WTC11 (cell line): ENCODE measurements at places on chromosomes 3 and 15.

DNA sequence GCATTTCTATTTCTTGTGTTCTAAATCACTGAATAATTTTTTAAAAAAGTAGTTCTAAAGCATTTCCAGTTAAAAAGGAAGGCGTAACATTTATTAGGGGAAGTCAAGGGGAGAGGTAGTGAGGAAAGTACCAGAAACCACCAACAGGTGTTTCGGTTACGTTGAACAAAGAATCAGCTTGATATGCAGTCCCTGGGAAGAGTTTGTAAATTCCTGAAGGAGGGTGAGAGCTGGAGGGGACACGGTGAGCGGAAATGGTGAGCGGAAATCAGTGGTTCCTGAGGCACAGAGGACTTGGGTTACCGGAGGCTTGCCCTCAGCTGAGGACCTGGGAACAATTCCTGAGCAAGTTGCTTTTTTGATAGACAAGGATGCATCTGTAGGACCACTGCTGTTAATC, 17.8 kb downstream of the MAP2K1 start:
- DNase-seq = peak; percentile 67

DNA sequence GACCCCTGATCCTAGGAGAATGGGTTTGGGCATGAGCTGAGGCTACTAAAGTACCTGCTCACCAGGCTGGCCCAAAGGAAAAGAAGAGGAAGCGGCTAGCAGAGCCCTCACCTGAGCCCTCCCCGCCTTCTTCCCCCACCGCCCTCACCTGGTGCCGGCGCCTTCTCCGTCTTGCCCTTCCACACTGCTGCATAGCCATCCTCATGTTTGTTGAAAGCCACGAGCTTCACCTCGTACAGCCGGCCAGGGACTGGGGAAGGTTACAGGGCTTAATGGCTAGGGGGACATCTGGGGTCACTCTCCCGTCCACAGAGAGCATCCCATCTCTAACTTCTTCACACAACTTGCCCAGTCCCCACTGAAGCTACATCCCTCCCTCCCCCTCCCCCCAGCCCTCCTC, 13.9 kb upstream of the IGDCC3 start:
- DNase-seq = no peak

DNA sequence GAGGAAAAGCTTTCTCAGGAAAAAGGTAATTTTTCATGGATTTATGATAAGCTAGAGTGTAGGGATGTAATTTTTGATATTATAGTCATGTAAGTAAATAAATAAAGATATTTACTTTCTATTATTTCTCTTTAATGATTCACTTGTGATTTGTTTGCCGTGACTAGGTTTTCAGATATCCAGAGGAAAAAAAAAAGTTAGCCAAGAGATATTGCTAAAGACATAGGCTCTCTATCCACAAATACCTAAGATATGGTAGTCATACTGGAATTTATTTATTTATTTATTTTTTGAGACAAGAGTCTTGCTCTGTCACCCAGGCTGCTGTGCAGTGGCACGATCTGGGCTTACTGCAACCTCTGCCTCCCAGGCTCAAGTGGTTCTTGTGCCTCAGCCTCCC, 59.9 kb downstream of the AP4E1 start:
- DNase-seq = no peak

DNA sequence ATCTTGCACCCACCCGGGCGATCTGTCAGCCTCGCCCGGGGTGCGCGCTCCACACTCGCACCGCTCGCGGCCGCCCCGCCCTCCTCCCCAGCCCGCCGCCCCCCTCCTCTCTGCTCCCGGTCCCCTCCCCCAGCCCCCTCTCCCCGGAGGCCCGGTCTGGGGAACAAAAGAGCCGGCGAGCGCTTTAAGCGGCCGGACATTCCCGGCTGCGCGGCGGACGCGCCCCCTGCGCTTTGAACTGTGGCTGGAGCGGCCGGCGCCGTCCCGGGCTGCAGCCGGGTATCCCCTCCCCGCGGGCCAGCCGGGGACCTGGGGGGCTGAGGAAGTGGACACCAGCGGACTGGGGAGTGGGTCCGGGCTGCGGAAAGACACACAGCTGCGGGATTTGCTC, at the start of gene IGDCC3:
IGDCC3 (minus strand) TSS at position 27 of the 391 bp plus-strand sequence. CDS start 214 bp downstream, outside the sequence.
- DNase-seq = peak; percentile 84

DNA sequence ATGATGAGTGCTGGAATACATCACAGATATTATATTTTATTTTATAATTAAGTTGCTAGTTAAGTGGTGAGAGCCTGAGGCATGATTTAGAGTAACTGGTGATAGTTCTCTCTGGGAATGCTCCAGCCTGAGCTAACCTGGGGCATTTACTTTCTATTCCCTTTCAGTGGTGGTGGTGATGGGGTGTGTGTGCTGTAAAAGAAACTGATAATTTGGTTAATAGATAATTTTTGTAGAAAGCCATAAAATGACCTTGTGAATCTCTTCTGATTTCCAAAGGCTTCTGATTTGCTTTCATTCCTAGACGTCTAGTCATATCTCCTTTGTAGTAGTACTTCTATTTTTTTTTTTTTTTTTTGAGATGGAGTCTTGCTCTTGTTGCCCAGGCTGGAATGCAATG, 46.8 kb upstream of the DPPA4 start:
- DNase-seq = no peak

DNA sequence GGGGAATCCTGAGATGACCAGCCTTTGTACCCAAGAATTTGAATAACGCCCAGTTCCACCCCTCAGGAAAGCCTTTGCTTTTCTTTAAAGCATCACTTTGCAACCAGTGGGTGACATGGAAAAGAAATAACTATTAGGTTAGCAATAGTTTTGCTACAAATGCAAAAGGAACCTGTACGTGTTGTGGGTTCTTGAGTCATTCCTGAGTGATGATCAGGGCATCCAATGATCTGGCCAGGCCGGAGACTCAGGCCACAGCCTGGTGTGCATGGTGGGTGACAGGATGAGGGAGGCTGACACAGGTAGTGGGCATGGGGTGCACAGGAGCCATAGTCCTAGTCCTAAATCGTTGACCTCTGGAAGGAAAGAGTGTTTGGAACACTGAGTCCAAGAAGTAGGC, 321.4 kb upstream of the IL12A start:
- DNase-seq = no peak

DNA sequence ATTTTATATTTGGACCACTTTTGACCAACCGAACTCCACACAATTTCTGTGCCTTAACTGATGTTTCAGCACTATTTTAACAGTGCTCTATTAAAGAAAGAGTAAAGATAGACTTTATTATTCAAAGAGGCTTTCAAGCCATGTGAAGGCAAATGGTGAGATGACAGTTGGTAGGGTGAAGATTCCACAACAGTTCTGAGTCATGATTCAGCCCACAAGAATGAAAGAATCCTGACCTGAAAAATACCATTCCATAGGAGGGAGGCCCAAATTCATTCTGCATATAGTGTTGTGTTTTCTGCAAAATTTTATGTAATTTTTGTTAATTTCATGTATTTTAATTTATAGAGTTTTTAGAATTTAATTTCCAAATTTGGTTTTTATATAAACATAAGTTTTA, 135.6 kb upstream of the STAC start:
- no peak for DNase-seq

GRCh38 chr3:106117490-106117858, 248.7 kb upstream of the CBLB start:
- no peak for DNase-seq

DNA sequence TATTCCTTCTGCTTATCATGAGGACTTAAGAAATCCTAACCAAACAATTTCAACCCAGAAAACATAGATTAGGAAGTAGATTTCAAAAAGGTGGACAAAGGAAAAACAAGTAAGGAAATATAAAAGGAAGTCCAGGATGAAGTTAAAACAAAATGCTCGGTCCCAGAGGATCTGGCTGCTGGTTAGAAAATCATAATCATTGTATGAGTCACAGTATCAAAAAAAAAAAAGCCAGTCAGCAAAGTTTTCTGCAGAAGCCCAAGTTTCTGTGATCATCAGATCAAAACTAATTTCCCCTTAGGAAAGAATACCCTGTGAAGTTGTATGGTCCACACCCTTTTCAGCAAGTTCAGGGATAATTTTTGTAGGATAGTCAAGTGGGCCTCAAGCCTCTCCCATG, 43.0 kb upstream of the LRTM1 start:
- no peak for DNase-seq

DNA sequence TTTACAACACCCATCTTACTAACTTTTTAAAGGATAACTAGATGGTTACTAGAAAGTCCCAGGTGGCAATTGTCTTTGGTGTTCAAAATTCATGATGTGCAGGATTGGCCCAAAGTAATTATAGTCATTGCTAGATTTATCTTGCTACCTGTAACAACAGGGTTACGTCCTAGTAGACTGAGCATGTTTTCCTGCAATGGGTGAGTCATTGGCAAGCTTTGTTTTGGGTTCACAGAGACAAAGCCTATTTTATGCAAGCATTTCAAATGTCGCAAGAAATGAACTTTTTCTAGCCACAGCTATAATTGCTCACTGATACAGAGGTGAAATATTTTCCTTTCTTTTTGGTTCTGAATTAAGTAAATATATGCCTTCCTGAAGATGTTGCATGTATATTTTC, 267.6 kb downstream of the AGBL1 start:
- no peak for DNase-seq

DNA sequence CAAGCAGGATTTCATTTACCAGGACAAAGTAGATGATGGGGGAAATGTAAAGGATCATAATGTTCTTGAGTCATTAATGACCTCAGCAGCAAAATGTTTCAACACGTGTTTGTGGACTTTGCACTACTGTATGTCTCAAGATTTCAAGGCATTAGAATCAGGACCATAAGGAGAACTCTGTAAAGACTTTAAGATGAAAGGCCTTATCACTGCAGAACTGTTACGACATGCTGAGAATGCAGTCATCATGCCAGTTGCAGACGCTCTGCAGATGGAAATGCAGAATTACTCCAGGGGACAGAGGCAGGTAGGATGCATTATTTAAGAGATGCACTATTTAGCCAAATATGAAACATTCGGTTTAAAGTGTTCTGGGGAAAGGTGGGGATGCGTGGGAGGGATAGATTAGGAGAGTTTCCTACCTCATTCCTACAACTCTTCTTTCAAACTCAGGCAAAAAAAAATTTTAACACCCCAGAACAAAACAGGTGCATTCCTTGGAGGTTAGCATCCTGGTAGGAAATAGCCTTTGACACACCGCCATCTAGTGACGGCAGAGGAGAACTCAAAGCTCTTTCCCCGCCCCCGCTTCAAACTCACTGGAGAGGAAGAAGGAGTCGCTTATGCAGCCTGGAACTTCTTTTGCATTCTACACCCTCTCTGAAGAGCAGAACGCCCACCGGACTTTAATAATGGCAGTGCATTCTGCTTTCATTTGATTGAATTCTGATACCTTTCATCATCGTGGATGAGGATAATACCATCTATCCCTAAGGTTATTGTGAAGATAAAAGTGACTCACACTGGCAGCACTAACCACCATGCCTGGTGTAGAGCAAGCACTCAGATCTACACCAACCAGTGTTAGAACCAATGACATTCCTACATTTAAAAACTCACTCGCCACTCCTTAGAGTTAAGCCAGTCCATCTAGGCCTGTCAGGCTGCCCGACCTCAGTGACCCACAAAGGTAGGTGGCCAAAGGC, 43.1 kb upstream of the TOPAZ1 start:
- DNase-seq = peak; percentile 77

- no peak for DNase-seq
These were observed 140.0 kb upstream of the KLHL25 start for GRCh38 chr15:85934691-85935090.

DNA sequence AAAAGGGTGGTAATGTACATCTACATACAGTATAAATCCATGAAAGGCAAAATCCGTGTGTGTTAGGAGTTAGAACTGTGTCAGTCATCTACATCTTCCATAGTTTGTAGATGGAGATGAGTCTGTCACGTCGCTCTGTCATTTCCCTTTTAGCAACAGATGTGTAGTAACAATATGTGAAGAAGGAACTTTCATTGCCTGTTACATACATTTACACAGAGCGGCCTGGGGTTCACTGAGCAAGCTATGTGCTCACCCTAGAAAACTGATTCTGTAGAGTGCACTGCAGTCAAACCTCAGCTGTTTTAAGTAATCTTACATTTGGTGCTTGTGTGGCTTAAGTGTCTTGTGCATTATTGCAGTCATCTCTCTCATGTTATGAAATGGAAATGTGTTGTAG, 41.6 kb upstream of the AP3B2 start:
- no peak for DNase-seq

DNA sequence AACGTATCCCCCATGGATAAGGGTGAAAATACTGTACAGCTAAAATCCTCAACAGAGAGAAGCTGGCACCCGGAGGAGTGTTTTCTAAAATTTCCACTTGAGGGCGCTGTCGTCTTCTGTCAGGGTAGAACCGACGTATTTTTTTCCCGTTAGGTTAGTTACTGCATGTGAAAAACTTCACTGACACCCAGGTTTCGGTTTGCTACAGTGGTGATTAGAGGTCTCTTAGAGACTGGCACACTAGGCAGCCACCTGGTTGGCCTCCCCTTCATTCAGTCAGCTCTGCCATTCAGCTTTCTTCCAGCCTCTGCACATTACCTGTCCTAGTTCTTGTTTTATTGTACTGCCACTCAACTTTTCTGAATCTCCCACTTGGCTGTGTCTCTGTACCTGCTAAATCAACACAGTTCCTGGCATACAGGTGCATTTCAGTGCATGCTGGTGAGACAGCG, 18.4 kb downstream of the CCK start:
- peak; percentile 75 for DNase-seq

DNA sequence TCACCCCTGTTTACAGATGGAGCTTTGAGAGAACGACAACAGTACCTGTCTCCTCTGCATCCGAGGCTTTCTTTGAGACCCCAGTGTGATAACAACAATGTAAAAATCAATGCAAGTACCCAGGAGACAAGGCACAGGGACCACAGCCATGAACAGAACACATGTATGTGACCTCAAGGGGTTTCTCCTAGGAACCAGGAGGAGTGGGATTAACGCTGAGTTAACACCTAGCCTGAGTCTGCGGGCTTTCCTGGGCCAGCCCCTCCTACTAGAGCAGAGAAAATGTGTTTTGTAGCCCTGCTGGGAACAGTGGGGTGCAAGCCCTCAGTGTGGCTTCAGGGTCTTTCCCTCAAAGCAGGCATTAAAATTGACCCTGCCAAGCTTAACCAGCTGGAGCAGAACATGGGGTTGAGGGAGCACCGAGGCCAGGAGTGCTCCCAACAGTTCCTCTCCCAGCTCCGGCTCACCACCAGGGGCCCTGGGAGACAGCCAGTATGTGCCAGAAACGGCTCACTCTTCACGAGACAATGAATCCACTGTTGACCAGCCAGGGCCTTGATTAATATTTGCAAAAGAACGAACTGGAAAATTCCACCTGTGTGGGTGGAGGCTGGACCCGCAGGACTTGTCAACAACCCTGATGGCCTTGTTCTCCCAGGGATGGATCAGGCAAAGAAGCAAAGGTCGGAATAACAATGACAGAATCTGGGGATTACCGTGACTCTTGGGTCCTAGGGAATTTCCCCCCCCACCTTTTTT, 3.6 kb downstream of the CHDH start:
- peak; percentile 31 for DNase-seq

DNA sequence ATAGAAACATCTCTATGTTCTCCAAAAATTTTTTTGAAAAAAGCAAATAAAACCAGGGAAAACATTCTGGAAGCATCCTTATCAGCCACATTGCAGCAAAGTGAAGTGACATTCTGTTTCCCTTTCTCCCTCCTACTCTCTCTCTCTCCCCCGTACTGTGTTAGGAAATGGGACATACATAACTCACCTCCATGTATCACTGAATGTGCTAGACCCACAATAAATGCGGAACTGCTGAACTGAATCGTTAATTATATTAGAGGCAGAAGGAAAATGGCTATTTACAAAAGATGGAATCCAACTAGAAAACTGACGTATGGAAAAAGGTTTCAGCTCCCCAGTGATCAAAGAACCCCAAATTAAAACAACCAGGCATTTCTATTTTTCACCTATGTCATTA, 129.8 kb downstream of the MINAR1 start:
- no peak for DNase-seq
